Omental fat pad (tissue), 4 donors: ENCODE measurements at places on chromosomes 7 and 10. TPM values are rescaled to one million over a fixed set of nuclear protein-coding genes. Genes with fewer than 3 reads are reported as not detected.

The IMMP2L gene
- total RNA-seq, result 25.2 TPM

- no peak for DNase-seq
Observed at GRCh38 chr10:3782451-3783315, 2.3 kb downstream of the KLF6 start.

DNA sequence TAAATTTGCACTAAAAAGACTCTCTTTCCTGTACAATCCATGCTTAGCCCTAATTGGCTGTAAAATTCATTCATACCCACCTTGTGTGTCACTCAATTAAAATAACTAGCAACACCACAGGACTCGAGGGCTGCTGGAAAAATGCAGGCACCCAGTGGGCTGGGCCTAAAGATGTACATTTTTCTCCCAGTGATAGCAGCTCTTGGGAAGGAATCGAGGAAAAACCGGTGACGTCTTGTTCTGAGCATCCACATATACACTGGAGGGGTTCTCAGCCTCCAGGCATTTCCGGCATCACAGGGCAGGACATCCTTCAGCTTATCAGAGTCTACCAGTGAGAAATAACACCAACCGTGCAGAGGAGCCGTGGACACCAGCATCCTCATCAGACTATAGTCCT is 85.8 kb upstream of the PITRM1 start:
- DNase-seq, result no peak

DNA sequence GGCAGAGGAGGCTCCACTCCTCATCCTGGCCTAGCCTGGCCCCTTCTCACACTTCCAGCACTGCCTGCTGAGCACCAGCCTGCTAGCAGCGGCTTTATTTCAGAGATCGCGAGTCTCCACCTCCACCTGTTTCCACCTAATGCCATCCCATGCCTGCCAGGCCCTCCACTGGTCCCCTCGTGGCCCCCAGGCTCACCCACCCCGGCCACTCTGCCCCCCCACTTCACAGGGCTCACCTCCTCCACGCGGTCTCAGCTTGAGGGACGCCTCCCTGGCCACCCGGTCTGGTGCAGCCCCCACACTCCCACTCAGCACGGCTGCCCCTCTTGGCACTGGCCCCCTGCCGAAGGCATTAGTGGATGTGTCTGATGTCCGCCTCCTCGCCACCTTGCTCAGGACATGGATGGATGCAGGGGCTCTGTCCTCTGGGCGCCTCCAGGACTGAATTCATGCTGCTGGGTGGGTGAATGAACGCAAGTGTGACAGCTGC is 3.8 kb upstream of the NKX6-2 start:
- no peak for DNase-seq

DNA sequence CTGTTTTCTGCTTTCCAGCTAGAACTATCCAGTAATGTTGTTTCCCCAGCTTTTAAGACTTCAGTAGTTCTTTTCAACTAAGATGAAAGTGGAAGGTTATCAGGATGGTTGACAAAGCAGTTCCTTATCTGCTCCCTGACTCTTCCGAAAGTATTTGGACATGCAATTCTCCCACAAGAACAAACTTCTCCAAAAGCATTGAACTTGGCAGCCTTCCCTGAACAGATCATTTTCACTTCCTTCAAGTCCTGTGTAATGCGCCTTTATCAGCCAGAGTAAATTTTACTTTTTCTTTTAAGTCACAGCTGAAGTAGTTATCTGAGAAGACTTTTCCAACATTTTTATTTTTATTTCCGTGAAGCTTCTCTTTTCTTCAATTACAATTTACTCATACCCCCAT is 39.7 kb downstream of the CDC14C start:
- DNase-seq, result no peak

DNA sequence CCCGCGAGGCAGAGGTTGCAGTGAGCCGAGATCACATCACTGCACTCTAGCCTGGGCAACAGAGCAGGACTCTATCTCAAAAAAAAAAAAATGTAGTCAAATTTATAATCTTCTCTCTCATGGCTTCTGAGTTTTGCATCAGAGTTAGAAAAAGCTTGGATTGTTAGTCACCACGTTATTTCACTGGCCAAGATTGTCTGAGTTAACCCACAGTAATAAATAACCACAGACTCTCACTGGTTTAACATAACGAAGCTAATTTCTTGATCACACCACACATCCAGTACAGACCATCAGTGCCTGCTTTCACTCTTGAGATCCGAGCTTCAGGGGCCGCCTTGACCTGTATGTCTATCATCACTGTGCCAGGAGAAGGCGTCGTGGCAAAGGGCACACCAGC is 116.8 kb upstream of the JCAD start:
- no peak for DNase-seq

GRCh38 chr10:114283091-114283490 is 44.0 kb downstream of the VWA2 start:
- DNase-seq, result no peak

GRCh38 chr10:10956681-10957542 is 60.8 kb upstream of the CELF2 start:
- DNase-seq, result no peak
